ENCODE measurements at places on chromosomes 2 and 18.

- DNase-seq: no peak
These were observed 233.3 kb downstream of the LDLRAD4 start for GRCh38 chr18:13451661-13452387.

GRCh38 chr18:13592246-13592645, 134.1 kb downstream of the FAM210A start:
- DNase-seq: no peak

DNA sequence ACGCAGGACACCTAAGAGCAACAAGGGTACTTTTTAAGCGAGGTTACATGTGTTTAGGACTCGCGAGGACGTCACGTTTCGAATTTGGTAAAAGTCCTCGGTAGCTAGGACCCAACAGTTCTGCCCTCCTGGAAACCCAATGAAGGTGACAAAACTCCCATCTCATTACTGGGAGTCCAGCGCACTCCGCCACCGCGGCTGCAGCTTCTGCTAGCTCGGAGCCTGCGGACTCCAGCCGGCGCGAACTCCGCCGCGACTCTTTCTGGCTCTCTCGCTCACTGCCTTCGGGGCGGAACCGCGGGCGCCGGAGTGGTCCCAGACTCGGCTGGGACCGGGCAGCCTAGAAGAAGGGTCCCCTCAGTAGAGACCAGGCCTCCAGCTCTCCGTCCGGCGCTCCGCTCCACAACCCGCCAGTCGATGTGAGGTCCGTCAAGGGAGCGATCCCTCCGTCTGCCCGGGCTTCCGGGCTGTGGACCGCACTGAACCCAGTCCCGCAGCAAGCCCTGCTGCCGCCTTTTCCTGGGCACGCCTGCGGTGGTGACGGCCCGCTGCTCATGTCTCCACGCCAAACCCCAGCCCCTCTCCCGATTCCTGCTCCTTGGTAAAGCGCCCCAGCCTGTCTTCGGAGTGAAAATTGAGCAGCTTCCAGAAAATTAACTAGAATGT, 3.0 kb upstream of the OSR1 start:
- no peak for DNase-seq

DNA sequence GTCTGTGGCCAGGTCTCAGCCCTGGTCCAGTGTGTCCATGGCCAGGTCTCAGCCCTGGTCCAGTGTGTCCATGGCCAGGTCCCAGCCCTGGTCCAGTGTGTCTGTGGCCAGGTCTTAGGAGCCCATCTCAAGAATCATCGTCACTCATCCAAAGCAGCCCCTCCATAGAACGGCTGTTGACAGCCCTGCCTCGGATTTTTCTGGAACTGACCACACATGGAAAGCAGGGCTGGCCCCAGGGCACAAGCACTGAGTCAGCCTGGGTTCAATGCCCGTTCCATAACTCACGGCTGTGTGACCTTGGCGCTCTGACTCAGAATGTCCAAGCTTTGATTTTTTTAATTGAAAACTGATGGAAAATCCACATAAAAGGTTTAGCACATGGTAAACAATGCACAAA, 59.9 kb upstream of the SNTG2 start:
- DNase-seq: no peak

GRCh38 chr2:113175736-113176695, 2.2 kb downstream of the PSD4 start:
- no peak for DNase-seq

DNA sequence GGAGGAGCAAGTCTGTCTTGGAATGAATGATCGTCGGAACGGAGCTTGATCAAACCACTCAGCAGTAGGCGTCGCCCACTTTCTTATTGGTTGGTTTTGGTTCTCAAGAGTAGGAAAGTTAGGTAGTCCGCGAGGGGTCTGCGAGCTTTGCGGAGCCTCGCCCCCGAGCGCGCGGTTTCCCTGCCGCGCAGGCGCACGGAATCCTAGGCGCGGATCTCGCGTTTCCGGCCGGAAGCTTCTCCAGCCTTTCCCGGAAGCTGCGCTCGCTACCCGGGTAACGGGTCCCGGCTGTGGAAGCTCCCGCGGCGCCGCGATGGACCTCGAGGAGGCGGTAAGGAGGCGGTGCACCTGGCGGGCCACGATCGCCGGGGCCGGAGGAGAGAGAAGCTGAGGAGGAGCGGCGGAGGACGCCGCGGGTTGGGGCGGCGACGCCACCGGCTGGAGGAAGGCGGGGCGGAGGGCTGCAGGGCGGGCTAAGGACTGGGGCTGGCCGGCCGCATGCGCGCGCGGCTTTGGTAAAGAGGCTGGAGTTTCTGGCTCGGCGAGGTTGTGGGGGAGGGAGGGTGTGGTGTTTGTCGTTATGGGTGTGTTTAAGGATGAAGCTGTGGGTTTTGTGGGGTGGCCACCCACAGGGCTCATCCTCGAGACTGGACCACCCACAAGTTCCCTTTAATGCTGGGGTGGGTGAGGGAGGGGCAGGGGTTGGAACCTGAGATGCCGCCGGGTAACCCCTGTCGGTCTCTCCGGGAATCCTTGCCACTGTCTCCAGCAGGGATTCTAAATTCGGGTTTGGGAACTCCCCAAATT, at the start of gene TAF1B:
Gene TAF1B, plus strand, starts transcription at position 246 of the 807 bp plus-strand sequence. Its CDS starts 68 bp downstream, at position 314.
- DNase-seq: no peak

GRCh38 chr2:29966266-29966665, 44.9 kb upstream of the ALK start:
- no peak for DNase-seq

DNA sequence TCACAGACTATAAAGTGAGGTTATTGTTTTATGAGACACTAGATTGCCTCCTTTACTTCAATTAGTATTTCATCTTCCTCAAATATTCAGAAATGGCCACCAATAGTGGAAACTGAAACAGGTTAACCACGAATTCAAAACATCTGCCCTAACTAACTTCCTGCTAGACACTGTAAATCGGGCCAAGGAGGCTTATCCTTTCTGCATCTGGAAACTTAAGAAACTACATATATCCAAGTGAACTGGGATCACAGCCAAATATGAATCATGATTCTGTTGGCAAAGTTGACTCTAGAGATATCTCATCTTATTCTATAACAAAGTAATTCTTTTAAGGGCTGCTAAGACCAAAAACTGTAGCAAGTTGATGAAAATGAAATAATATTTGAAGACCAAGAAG, 136.6 kb upstream of the ZC3H15 start:
- DNase-seq: peak; percentile 45

DNA sequence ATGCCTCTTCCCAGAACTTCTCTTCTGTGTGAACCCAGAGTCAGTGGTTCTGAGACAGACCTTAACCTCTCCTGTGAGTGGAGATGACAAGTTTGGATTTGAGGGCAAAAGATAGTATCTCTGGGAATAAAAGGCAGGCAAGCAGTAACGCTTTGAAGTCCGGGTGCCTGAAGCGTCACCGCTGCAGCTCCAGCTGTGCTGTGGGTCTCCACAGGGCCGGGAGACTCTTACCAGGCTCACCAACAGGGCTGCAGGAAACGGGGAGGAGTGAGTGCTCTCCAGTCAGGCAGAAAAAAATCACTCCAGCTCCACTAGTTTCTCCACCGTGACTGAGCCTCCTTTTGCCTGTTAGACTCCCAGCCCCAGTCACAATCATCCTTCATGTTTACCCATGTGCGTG, 79.7 kb upstream of the MAP4K4 start:
- DNase-seq: no peak

DNA sequence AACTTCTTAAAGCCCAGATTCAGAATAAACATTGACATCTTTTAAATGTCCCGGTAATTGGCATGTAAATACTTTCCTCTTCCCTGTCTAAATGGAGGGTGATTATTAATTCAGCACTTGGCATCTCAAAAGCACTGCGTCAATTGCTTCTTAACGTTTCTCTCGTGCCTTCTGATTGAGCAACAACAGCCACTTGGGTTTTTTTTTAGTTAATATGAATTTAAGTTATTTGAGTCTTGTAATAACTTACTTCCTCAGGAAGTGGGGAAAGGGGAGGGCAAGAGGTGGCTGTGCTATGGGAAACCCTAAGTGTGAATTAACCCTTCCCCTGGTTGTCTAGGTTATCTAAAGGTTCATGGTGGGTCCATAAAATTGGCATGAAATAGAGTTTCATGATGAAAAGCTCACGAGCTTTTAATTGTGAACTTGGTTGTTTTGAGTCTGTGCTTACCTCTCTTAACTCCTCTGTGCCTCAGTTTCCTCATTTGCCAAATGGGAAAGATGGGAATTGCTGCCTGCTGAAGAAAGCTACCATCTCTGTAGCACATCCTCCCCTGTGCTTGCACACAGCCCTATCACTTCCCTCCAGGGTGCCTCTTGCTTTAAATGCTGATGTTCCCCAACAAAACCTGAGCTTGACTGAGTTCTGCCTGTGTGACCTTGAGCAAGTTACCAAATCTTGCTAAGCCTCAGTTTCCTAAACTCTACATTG, 126.3 kb upstream of the BCL2L11 start:
- DNase-seq: no peak

Data from AG04449 (cell line).